SJSA1 (cell line): ENCODE measurements at places on chromosomes 1 and 21. TPM values are rescaled to one million over a fixed set of nuclear protein-coding genes. Genes with fewer than 3 reads are reported as not detected.

Gene ORC1
- 21.9 and 23.9 TPM in 2 replicates for total RNA-seq

Gene IGFN1
- 0.03 TPM in 1 of 2 replicates, not detected in the other for total RNA-seq

Gene SPRR1A
- total RNA-seq = not detected in 2 replicates

Gene GBP2
- 48.3 and 78.2 TPM in 2 replicates for total RNA-seq

Gene OR10J1
- not detected in 2 replicates for total RNA-seq

Gene CFHR5
- total RNA-seq = not detected in 2 replicates

Gene SEMA4A
- total RNA-seq = 0.16 and 1.8 TPM in 2 replicates

Gene AMY2B
- total RNA-seq = 0.42 TPM in 1 of 2 replicates, not detected in the other
